Effector memory CD4-positive, alpha-beta T cell (primary cell): ENCODE measurements at places on chromosomes 6 and 20.
A peak's percentile ranks its signal among the peaks of the same experiment; 100 is the strongest.

DNA sequence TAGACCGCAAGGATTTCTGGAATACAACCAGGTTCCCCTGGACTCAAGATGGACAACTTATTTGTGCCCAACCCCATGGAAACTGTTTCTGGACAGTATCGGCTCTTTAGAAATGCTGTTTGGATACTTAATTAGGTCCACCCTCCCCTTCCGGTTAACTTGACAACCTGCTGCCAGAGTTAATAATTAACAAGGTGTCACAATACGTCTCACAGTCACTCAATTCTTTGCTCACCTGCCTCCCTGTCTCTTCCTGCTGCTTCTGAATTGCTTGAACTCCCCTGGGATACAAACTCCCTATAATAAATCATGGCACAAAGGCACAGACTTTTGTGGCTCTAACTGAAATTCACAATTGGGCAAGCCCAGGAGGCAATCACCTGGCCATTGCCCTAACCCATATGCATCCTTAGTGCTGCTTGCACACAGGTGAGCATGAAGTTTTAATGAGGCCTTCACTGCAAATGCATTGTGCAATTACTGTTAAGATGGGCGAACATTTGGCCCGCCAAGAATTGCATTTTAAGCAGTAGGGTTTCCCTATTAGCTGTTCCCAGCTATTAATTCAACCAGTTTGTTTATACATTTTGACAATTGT is 504.4 kb upstream of the NOX3 start:
- no peak for DNase-seq

DNA sequence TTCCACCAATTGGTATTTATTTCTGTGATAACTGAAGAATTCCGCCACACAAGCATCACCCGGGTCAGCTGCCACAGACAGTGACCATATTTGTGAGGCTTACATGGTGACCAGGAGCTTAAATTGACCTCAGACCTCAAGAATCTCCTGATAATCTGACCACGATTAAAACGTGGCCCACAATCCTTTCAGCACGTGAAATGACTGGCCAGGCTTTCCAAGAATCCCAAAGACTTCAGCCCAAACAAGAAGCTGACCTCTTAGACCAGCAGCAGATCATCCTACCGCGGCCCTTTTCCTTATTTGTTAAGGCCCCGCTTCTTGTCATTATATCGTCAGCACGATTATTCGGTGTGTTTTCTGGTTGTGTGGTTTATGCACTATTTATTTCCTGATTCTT is 45.6 kb upstream of the CD93 start:
- no peak for DNase-seq

DNA sequence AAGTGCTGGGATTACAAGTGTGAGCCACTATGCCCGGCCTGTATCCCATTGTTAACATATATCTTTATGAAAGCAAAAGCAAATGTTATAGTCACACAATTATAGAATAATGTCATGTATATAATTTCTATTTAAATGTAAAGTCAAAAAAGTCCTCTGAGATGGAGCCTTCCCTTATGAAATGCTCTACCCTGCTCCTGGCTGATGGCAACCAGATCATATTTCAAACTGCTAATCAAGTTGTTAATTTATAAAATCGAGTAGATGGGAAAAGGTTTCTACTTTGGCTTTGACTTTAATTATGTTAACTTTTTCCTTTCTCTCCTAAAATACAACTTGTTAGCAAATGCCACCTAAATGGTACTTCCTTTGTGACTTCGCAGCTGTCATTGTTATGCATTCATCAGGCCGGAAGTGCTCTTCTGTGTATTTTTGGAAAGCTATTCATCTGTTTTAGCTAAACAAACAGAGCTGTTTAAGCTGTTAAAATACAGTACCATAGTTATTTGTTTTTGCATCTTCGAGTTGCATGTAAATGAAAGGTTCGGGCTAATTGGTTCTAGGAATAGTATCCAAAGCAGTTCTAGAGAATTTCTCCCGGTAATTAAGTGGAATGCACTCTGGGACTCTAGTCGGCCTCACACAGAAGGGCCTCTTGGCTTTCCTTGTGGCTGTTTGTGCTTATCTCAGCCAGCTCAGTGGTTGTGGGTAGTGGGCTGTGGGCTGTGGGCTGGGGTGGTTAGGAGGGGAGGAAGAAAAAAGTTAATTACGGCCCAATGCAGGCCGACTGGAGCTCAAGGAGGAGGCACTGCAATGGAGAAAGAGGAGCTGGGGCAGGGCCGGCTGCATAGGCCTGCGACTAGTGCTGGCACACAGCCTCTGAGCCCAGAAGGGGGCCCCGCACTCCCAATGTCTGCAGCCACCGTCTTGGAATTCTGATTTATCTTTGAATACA is 34.8 kb downstream of the SLC35D3 start:
- no peak for DNase-seq

DNA sequence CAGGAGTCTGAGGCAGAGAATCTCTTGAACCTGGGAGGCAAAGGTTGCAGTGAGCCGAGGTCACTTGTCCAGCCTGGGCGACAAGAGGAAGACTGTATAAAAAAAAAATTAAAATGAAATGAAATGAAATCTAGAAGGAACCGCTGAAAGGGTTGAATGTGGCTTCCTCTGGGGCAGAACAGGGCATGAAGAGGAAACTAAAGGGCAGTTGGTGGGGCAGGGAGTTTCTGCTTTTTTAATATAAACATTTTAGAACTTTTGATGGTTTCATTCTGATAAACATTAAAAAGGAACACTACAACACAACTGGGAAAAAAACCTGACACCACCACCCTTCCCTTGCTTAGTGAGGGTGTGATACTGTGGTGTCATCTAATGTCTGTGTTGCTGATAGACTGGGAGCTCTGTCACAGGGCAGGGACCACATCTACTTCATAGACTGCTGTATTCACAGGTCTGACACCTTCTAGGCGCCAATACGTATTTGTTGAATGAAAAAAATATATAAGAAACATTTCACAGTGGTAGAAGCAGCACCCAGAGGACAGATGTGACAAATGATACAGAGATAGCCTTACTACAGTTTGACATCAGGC is 128.9 kb downstream of the ADAT2 start:
- no peak for DNase-seq

DNA sequence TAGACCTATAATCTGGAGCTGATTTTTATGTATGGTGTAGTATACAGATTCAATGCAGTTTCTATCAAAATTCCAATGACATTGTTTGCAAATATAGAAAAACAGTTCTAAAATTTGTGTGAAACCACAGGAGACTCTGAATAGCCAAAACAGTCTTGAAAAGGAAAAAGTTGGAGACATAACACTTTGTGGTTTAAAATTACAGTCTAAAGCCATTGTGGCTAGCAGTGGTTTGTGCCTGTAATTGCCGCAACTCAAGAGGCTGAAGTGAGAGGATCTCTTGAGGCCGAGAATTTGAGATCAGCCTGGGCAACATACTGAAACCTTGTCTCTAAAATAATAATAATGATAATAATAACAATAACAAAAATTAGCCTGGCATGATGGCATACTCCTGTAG is 213.7 kb downstream of the CDKAL1 start:
- DNase-seq, result no peak

DNA sequence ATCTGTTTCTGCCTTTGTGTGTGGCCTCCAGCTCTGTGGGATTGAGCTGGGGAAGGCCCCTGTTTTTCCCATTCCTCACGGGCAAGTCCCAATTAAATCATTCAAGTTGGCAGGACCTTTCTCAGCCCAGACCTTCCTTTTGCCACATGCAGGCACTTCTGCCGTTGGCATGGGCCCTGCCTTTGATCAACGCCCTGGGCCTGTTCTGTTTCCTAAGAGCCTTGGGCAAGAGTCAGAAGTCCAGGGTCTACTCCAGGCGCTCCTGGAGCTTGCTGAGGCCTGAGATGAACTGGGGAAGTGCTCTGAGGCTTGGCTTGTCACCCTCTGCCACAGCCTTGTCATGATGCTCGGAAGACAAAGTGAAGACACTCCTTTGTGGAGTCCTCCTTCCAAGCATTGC is 7.1 kb downstream of the IP6K3 start:
- no peak for DNase-seq

DNA sequence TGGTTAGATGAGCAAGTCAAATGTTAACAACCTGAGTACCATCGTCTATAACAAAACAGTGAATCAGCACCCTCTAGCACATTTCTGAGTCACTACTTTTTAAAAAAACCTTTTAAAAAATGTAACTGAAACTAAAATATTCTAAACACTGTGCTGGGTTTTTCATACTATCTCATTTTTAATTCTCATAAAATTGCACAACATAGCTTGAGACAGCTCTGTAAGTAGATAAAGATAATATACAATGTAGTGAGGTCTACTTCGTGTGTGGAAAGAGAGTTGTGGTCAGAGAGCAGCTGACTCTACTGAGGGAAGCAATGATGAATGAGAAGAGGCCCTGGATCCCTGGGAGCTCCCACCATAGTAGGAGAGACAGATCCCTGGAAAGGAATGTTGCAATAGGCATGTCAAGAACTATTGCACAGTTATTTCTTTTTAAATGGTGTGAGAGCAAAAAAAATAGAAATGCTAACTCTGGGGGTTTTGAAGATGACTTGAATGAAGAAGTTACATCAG is 13.6 kb upstream of the CALHM6 start:
- DNase-seq, result no peak

GRCh38 chr6:53850527-53850926 is 55.7 kb downstream of the LRRC1 start:
- DNase-seq, result no peak

DNA sequence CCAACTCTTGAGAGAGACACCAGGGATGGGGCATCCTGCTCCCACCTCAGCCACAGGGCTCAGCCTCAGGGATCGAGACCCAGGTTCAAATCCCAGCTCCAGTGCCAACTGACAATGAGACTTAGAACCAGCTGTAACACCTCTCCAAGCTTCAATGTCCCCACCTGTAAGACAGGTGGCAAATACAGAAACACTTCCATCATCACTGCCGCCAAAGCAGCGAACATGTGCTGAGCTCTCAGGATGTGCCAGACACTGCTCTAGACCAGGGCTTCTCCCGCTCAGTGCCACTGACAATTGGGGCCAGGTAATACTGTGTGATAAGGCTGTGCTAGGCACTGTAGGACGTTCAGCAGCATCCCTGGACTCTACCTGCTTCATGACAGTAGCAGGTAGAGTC is 22.1 kb downstream of the PREX1 start:
- no peak for DNase-seq

GRCh38 chr6:167153521-167153959 is 4.2 kb downstream of the GPR31 start:
- peak; percentile 42 for DNase-seq

DNA sequence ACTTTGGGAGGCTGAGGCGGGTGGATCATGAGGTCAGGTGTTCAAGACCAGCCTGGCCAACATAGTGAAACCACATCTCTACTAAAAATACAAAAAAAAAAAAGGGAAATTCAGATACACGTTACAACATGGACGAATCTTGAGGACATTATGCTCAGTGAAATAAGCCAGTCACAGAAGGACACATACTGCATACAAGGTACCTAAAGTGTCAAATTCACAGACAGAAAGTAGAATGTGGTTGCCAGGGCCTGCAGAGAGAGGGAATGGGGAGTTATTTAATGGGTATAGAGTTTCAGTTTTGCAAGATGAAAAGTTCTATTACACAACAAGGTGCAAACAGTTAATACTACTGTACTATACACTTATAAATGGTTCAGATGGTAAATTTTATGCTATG is 75.1 kb downstream of the SNX5 start:
- DNase-seq, result no peak

GRCh38 chr20:19784511-19785172 is 26.6 kb downstream of the RIN2 start:
- DNase-seq, result no peak

DNA sequence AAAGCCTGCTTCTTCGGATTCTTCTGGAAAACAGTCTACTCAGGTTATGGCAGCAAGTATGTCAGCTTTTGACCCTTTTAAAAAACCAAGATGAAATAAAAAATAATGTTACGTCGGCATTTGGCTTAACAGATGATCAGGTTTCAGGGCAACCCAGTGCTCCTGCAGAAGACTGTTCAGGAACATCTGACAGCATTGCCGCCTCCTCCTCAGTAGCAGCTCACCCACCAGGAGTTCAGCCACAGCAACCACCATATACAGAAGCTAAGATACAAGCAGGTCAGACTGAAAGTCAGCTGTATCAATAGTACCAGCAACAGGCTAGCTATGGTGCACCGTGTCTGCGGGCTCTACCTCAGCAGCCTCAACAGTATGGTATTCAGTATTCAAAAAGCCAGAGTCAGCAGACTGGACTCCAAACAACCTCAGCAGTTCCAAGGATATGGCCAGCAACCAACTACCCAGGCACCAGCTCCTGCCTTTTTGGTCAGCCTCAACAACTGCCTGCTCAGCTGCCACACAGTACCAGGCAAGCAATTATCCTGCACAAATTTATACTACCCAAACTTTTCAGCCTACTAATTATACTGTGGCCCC is 51.9 kb downstream of the BTBD9 start:
- no peak for DNase-seq

DNA sequence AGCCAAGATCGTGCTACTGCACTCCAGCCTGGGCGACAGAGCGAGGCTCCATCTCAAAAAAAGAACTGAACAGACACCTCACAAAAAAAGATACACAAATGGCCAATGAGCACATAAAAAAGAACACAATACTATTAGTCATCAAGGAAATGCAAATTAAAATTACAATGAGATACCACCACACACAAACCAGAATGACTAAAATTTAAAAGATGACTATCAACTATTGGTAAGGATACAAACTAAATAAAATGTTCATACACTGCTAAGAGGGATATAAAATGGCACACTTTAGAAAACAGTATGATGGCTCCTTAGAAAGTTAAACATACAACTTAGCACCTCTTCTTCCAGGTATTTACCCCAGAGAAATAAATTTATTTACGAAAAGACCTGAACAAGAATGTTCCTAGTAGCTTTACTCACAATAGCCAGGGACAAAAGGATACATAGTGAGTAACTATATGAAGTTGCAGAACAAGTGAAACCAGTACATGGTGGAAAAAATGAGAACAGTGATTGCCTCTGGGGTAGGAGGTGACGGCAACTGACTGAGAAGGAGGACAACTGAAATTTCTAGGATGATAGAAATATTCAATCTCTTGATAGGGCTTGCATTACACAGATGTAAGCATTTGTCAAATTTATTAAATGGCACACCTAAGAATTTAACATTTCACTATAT is 53.2 kb downstream of the FAM8A1 start:
- DNase-seq, result no peak

DNA sequence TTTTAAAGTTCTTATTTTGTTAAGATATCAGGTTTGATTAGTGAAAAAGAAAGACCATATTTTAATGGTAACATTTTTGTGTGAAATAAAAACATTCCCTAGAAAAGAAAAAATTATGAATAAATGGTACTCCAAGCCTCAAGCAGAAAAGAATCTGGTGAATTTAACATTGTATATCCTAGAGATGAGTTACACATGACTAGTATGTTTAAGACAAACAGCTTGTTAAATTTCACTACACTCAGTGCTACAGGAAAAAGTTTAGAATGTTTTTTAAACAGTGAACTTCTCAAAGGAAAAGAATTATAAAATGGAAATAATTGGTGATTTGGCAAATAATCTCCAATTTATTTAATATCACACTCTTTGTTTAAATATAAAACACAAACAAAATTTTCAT is 222.7 kb upstream of the MCHR2 start:
- DNase-seq, result no peak

GRCh38 chr20:21708738-21709534 is 3.5 kb downstream of the PAX1 start:
- no peak for DNase-seq

GRCh38 chr20:22160101-22160652 is 424.2 kb downstream of the FOXA2 start:
- no peak for DNase-seq

- DNase-seq, result no peak
Measured at GRCh38 chr6:5553767-5554166, 292.5 kb downstream of the FARS2 start.
